H9 (cell line): ENCODE measurements at places on chromosomes 16 and 17. TPM values are rescaled to one million over a fixed set of nuclear protein-coding genes. Genes with fewer than 3 reads are reported as not detected.
A peak's percentile ranks its signal among the peaks of the same experiment; 100 is the strongest.

KRT16 gene
- not detected in 2 replicates for total RNA-seq

ALOX15B gene
- 0.11 TPM in 1 of 2 replicates, not detected in the other for total RNA-seq

CDH8 gene
- total RNA-seq = 7.4 and 12.0 TPM in 2 replicates

PRAC1 gene
- not detected in 2 replicates for total RNA-seq

CSH2 gene
- not detected in 2 replicates for total RNA-seq

DHX58 gene
- total RNA-seq = 3.9 and 4.5 TPM in 2 replicates

PRSS33 gene
- total RNA-seq = not detected in 2 replicates

KRT23 gene
- not detected in 2 replicates for total RNA-seq

USP43 gene
- 5.2 and 5.5 TPM in 2 replicates for total RNA-seq

DNA sequence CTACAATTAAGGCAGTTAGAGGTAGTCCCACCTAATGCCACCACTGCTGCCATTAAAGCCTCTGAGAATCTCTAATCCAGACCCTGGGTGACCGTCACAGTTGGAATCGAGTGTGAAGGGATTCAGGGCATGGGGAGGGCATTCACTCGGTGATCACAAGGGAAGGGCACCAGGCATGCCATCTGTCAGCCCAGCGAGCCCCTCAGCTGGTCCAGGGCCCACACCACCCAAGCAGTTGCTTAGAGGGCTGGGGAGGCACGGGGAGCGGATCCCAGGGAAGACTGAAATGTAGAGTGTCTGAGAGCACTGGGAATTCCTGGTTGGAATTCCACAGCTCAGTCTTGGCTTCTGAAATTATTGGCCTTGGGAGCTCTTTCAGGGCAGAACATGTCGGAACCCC is 294.6 kb downstream of the CPPED1 start:
- no peak for DNase-seq
- H3K4me1 ChIP-seq = no peaks in the 10 kb centered on the region
- no peak overlapping the region for H3K4me3 ChIP-seq
- no peaks in the 10 kb centered on the region for H3K36me3 ChIP-seq
- H3K27me3 ChIP-seq = no peaks in the 10 kb centered on the region

DNA sequence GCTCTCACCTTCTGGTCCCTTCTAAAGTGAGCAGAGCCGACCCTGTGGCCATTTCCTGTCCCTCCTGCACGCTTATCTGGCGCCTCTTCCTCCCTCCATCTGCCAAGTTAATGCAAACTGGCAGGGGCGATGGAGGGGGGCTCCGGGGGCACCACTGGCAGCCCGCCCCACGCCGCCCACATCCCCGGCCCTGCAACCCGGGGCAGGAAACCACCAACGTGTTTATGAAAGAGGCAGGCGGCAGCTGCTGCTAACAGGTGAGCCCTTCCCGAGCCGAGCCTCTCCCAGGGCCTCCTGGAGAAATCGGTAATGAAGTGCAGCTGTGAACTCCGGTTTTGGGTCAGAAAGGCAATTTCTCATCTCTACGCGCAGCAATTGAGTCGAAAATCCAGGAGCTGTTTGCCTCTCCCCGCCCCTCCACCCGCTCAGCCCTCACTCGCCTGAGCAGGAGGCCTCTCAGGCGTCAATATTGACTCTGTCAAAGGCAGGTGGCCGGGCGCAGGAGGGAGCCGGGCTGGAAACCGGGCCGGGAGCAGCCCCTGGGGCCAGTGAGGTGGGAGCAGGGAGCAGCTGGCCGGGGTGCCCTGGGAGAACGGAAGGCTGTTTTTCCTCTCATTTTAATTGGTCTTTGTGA is 164.4 kb upstream of the GSE1 start:
- H3K4me1 ChIP-seq = peaks cover 1% of the 10 kb centered on the region; the same call in 1 of the 2 replicates
- no peak overlapping the region for H3K27ac ChIP-seq
- no peaks in the 10 kb centered on the region for H3K27me3 ChIP-seq
- H3K4me3 ChIP-seq = no peak overlapping the region

DNA sequence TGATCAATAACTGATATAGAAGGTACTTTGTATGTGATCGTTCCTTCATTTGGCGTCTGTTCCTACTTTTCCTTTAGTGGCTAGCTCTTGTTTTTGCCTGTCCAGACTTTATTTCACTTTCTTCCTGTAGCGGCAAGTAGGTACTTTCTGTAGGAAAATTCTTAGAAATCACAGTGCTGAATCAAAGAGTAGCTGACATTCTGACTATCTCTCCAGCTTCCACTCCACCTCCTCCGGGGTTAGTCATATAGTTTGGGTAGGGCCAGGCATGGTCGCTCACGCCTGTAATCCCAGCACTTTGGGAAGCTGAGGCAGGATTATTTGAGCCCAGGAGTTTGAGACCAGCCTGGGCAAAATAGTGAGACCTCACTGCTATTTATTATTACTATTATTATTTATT is 29.9 kb upstream of the PAFAH1B1 start:
- DNase-seq = no peak
- H3K4me1 ChIP-seq = no peaks in the 10 kb centered on the region
- peaks cover 13% of the 10 kb centered on the region; the same call in 1 of the 2 replicates for H3K36me3 ChIP-seq
- H3K4me3 ChIP-seq = no peak overlapping the region
- H3K27ac ChIP-seq = no peak overlapping the region
- H3K27me3 ChIP-seq = no peaks in the 10 kb centered on the region

GRCh38 chr16:79212114-79212791 is 388.3 kb downstream of the MAF start:
- no peak overlapping the region for H3K4me3 ChIP-seq
- H3K4me1 ChIP-seq = peaks cover 4% of the 10 kb centered on the region; the same call in 1 of the 2 replicates
- no peak for DNase-seq
- no peaks in the 10 kb centered on the region for H3K27me3 ChIP-seq
- no peaks in the 10 kb centered on the region; the same call in 1 of the 2 replicates for H3K36me3 ChIP-seq
- H3K27ac ChIP-seq = no peak overlapping the region

- H3K27me3 ChIP-seq = no peaks in the 10 kb centered on the region
- peaks cover 12% of the 10 kb centered on the region for H3K4me1 ChIP-seq
- H3K27ac ChIP-seq = no peak overlapping the region
- no peak for DNase-seq
- no peak overlapping the region for H3K4me3 ChIP-seq
These were observed 57.4 kb upstream of the COX10 start for GRCh38 chr17:14011740-14012405.

GRCh38 chr16:84652566-84652965 is 4.3 kb downstream of the KLHL36 start:
- no peaks in the 10 kb centered on the region for H3K27me3 ChIP-seq
- H3K4me1 ChIP-seq = no peaks in the 10 kb centered on the region
- peaks cover 30% of the 10 kb centered on the region for H3K36me3 ChIP-seq
- no peak overlapping the region for H3K27ac ChIP-seq

DNA sequence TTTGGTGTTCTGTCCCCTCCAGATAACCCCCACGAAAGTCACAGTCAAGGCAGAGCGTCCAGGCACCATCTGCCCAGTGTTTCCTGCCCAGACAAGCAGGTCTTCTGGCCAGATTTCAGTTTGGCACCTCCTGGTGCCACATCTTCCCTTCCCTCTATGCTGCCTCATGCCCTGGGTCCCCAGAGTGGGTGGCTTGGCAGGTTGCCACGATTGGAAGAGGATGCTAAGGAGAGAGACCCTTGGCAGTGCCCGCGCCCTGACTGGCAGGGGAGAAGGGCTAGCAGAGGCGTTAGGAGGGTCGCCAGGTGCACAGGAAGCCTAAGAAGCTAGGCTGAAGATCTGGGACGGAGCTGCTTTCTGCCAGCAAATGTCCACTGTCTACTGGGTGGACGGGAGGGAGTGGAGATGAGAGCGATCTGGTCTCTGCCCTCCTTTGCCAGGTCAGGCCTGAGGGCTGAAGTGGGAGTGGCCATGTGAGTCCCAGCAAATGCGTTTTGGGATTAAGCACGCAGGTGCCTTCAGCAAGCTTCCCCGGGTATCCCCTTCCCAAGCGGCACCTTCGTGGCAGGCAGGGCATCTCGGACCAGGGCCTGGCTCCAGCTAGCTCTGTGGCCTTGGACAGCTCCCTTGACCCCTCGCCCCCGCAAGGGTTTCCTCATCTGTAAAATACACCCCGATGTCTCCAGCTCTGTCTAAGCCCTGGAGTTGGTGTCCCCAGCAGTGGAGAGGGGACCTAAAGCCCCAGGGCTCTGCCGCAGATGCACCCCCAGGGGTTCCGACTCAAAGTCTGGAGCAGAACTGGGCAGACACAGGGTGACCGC is 13.4 kb upstream of the CD300A start:
- peaks cover 6% of the 10 kb centered on the region; the same call in 1 of the 2 replicates for H3K4me1 ChIP-seq
- H3K27me3 ChIP-seq = peaks cover 11% of the 10 kb centered on the region; the same call in 1 of the 2 replicates
- DNase-seq = peak; percentile 69
- peak overlapping the region; percentile 44 for H3K4me3 ChIP-seq
- H3K36me3 ChIP-seq = no peaks in the 10 kb centered on the region

DNA sequence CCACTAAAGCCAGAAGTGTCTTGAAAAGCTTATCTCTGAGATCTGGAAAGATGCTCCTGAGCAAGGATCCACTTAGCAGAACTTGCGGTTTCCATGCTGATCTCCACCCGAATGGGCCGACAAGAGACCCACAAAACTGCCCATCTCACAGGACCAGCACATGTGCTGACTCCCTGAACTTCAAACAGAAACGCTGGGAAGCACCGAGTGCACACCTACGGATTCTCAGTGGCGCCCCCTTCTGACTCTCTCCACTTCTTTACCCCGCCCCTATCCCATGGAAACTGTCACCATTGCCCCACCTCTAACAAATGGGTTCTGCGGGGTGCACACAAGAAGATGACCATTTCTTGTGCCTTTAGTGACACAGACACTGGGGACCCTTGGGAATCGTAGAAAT is 21.4 kb downstream of the CDRT4 start:
- peak; percentile 80 for DNase-seq
- no peaks in the 10 kb centered on the region; the same call in 2 of the 3 replicates for H3K36me3 ChIP-seq
- no peaks in the 10 kb centered on the region for H3K27me3 ChIP-seq
- no peak overlapping the region for H3K4me3 ChIP-seq

GRCh38 chr17:66954632-66955031 is 9.9 kb upstream of the CACNG4 start:
- peaks cover 2% of the 10 kb centered on the region; the same call in 2 of the 3 replicates for H3K36me3 ChIP-seq
- H3K27me3 ChIP-seq = no peaks in the 10 kb centered on the region
- no peak overlapping the region for H3K4me3 ChIP-seq
- H3K27ac ChIP-seq = no peak overlapping the region
- DNase-seq = no peak

GRCh38 chr16:83817022-83817421 is 9.2 kb downstream of the HSBP1 start:
- H3K4me1 ChIP-seq = peaks cover 6% of the 10 kb centered on the region; the same call in 1 of the 2 replicates
- no peak overlapping the region; the same call in 2 of the 3 replicates for H3K4me3 ChIP-seq
- H3K27ac ChIP-seq = no peak overlapping the region
- H3K27me3 ChIP-seq = no peaks in the 10 kb centered on the region

- DNase-seq = no peak
- no peak overlapping the region for H3K4me3 ChIP-seq
- H3K27me3 ChIP-seq = no peaks in the 10 kb centered on the region
- H3K36me3 ChIP-seq = peaks cover 4% of the 10 kb centered on the region; the same call in 1 of the 2 replicates
- no peak overlapping the region for H3K27ac ChIP-seq
- no peaks in the 10 kb centered on the region for H3K4me1 ChIP-seq
These were observed 181.5 kb upstream of the MON1B start for GRCh38 chr16:77009453-77009852.

- no peak overlapping the region for H3K4me3 ChIP-seq
- H3K4me1 ChIP-seq = no peaks in the 10 kb centered on the region
- H3K27me3 ChIP-seq = no peaks in the 10 kb centered on the region; the same call in 1 of the 2 replicates
- peak; percentile 32 for DNase-seq
- no peaks in the 10 kb centered on the region for H3K36me3 ChIP-seq
These were observed 117.5 kb downstream of the ASIC2 start for GRCh38 chr17:33175562-33175961.
